ENCODE measurements at places on chromosomes 4 and X.
A peak's percentile ranks its signal among the peaks of the same experiment; 100 is the strongest.

DNA sequence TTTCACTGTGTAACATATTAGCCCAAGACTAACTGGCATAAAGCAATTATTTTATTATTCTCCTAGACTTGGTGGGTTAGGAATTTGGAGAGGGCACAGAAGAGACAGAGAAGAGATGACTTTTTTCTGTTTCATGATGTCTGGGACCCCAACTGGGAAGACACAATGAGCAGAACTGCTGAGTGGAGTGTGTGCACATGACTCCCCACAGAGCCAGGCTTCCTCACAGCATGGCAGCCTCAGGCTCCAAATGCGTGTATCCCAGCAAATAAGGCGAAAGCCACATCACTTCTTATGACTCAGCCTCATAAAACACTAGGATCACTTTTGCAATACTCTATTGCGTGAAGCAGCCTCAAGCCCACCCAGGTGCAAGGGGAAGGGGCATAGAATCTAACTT lies 68.4 kb downstream of the MFAP3L start:
- DNase-seq: peak; percentile 19

GRCh38 chr4:147943159-147943638 lies 211.3 kb downstream of the ARHGAP10 start:
- DNase-seq: no peak

GRCh38 chr4:32864713-32865351 lies 2144.7 kb downstream of the PCDH7 start:
- DNase-seq: no peak

DNA sequence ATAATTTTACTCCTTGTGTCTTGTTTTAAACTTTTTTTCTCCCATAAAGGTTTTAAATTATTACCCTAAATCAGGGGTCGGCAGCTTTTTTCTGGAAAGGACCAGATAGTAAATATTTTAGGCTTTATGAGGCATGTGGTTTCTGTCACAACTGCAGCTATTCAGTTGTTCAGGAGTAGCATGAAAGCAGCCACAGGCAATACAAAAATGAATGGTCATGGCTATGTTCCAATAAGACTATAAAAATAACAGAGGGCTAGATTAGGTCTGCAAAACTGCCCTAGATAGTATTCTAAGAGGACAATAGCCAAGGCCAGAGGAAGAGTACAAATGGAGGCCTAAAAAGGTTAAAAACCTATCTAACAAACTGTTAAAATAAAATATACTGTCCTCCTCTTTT lies 24.6 kb downstream of the HERC5 start:
- DNase-seq: peak; percentile 70

DNA sequence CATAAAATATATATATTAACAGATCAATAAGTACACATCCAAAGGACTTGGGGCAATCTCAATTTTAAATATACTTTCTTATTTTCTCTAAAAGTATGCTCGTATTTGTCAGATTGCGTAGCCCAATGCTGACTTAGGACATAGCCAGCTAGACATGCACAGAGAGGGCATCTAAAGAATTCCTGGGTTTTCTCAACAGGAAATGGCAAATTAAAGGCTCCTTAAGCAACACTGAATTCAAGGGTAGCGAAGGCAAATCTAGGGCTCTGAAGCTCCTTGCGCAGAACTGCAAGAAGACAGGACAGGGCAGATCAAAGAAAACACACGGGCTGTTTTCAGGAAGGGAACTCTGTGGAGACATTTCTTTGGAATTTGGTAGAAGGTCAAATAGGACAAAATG lies 94.6 kb upstream of the FTHL17 start:
- DNase-seq: no peak

DNA sequence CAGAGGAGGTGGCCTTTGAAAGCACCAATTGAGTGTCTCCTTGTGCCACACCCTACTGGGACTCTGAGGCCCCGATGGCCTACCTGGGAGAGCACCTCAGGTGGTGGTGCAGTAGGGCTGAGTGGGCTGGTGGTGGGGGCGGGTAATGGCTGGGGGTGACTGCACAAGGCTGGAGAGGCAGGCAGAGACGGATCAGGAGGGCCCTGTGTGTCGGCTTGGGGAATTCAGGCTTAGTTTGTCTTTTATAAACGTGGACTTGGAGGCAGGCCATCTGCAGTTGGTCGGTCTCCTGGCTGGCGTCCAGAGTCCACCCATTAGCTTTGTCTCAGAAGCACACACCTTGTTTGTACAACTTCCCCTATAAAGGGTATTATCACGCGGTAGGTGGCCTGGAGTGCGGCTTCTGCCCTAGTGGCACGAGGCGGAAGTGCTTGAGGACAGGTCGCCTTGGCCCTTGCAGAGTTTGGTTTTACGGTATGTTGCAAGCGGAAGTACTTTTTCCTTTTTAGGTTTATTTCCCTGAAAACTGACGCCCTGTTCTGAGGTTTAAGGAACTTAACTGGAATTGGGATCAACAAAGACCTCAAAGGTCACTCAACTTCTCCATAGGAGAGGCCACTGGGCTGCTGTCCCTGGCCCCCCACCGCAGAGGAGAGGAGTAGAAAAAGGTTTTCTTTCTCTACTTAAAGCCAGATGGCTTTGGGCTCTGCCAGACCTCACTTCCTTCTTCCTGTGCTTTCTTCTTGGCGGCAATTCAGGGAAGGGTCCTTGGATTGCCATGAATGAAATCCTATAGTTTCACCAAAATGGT lies 8.0 kb downstream of the TBC1D14 start:
- DNase-seq: no peak

- DNase-seq: peak; percentile 61
Measured at GRCh38 chrX:119015407-119016237, 41.2 kb downstream of the LONRF3 start.

GRCh38 chrX:123340696-123341095 lies 156.6 kb downstream of the GRIA3 start:
- DNase-seq: no peak

GRCh38 chr4:65983061-65983460 lies 312.8 kb upstream of the EPHA5 start:
- no peak for DNase-seq

- DNase-seq: peak; percentile 19
Measured at GRCh38 chrX:82748906-82749505, 759.1 kb upstream of the POU3F4 start.

DNA sequence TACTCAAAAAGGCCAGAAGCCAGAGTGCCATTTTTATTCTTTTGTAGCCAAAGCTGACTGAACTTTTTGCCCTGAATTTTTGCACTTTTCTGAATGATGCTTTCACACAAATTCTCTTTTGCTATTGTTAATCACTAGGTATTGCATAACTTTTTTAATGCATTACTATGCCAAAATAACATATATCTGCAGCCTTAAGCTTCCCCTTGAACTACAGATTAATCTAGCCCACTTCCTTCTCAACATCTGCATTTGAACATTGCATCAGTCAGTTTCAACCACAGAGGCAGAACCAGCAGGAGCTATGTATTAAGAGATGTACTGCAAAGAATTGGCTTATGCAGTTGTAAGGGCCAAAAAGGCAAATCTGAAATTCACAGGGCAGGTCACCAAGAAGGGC lies 197.6 kb upstream of the GYPA start:
- DNase-seq: no peak

All from foreskin melanocyte (primary cell).